ENCODE measurements at places on chromosomes 2 and 18.
A peak's percentile ranks its signal among the peaks of the same experiment; 100 is the strongest.

GRCh38 chr18:44626807-44627206 is 53.9 kb upstream of the SETBP1 start:
- DNase-seq: no peak

- no peak for DNase-seq
Observed at GRCh38 chr2:15448250-15448839, 112.8 kb downstream of the NBAS start.

DNA sequence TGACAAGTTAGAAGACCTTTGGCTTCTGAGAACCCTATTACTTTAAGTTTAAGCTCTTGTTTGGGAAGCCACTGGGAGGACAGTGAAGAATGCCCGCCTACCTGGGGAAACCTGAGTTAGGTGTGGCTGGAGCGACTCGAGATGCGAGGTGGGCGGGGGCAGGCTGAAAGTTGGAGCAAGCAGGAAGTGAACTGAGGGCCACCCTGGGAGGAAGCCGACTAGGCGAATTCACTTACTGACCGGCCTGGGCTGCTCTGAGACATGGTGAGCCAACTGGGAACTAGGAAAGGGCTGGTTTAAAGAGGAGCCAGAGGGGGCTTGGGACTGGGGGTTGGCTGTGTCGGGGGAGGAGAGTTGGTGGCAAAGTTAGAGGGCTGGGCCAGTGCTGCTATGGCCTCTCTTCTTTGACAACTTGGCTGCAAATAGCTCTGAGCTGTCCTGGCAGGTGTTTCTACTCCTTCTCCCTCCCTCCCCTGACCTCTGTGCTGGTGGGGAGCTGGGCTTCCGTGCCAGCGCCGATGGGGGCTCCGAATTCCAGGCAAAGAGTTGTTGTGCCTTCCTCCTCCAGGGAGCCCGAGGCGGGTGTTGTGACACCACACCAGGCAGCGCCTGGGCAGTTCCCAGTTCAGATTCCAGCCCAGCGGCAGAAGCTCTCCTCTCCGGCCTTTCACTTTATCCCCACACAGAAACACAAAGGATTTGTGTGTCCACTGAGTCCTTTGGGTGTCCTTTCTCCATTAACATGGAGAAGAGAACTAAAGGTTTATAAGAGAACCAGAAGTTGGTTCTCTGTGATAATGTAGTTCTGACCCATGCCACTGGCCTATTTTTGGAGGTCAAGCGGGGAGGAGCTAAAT is at the start of gene VAMP8:
TSS of gene VAMP8 (plus strand) at position 201 of the 857 bp plus-strand sequence. CDS start at position 262, 61 bp downstream.
- DNase-seq: peak; percentile 58

- no peak for DNase-seq
Observed at GRCh38 chr18:40902436-40902835, 1052.6 kb upstream of the PIK3C3 start.

GRCh38 chr2:188628989-188629752 is 337.5 kb downstream of the GULP1 start:
- DNase-seq: no peak

DNA sequence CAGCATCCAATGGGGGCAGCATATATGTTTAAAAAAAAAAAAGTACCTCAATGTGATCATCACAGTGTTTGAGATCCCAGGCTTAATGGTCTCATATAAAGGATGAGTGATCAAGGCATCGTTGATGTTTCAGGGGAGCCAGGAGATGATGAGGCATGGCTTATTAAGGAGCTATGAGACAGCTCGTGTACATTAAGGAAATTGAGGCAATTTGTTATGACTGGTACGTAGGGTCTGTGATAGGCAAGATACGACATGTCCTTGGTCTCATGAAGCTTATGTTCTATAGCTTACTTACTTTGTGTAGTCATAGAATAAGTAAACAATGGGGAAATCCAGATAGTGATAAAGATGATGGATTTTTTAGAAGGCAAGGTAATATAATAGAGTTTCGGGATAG is 49.1 kb upstream of the FAM171B start:
- no peak for DNase-seq

GRCh38 chr2:151575338-151575737 is 158.9 kb downstream of the NEB start:
- no peak for DNase-seq

- DNase-seq: no peak
Observed at GRCh38 chr2:144349674-144350073, 170.2 kb downstream of the ZEB2 start.

DNA sequence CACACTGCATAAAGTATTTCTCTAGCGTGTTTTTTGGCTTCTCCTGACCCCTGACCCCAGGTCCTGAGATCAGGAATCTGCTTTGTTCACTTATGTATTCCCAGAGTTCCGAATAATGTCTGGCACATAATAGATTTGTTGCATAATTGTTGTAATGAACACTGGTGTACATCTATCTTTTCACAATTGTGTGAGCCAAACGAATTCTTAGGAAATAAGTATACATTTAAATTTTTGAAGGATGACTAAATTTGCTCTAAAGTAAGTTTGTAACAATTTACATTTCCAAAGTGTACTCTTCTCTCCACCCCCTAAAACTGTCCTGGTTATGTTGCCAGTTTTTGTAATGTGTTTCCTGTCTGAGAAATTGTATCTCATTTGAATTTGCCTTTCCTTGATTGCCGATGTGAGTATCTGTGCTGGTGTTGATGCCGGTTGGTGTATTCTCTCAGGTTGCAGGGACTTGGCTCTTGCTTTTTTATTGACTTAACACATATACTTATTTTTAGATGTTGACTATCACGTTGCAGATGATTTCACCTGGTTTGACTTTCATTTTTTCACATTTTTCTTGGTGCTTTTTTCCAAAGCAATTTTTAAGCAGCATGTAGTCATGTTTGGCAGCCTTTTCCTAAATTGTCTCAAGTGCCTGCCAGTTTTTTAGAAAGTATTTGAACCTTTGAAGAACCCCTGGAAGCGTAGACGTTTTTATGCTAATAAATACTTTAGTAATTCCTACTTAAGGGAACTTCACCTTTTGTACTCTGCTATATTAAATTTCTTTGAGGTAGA is 16.1 kb upstream of the FARP2 start:
- DNase-seq: no peak

- no peak for DNase-seq
Observed at GRCh38 chr2:144396318-144396717, 123.6 kb downstream of the ZEB2 start.

- DNase-seq: no peak
Observed at GRCh38 chr2:109347626-109348025, 218.6 kb downstream of the SH3RF3 start.

- no peak for DNase-seq
Observed at GRCh38 chr2:26396734-26397298, 4.9 kb upstream of the DRC1 start.

DNA sequence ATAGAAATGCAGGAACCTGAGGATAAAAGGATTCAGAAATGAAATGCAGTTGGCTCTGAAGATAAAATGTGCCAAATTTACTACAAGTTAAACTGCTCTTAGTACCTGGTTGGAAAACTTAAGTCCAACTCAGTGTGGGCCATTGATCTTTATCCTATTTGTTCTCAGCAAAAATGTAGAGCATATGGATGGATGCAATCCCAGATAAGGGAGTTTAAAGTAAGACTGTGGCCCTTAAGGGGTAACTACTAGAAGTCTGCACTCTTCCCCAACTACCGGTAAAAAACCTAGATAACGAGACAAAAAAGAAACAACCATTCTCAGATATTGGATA is 63.9 kb downstream of the MDH1 start:
- no peak for DNase-seq

GRCh38 chr2:27381577-27382181 is 1.1 kb upstream of the ZNF513 start:
- DNase-seq: no peak

DNA sequence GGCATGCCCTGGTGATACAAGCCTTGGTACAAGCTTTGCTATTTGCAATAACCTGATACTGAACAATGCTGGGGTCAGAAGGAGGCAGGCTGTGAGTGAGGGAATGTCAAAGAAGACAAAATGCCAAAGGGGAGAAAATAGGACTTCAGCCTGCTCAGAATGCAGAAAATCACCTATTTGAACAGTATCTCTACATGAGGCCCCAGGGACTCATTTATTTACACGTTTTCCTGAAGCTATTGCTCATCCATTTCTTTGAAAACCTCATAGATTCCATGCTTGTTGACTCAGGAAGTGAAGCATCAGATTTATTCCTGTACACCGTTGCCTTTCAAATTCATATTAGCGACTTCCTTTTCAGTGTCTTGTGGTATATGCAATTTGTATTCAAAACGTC is 69.4 kb upstream of the CBLN2 start:
- no peak for DNase-seq

- DNase-seq: no peak
Observed at GRCh38 chr2:111659361-111660333, 224.3 kb downstream of the ANAPC1 start.

DNA sequence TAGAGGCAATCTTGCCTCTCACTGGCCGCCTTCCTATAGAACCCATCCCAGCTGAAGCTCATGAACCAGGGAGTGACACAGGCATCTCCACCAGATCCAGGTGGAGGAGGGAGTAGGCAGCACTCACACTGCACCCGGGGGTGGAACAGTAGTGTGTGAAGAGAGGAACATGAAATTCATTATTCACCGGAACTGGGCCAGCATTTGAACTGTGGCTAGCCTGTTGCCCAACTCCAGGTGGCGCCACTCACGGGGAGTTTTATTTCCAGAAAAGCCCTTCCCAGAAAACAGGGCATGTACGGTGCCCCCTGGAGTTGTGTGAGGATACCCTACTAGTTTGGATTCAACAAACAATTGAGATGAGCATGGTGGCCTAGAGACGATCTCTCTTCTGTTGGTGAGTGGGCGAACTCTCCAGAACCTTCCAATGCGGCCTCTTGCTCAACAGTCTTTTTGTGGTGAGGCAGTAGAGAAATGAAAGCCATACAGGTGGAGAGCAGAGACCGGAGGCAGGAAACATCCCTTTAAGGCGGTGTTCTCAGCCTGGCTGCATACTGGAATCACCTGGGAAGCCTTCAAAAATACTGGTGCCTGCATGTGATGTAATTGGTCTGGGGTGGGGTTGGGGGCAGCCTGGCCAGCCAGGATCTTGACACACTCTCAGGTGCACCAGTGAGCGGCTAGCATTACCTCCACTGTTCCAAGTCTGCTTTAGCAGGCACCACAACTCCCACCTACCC is 73.5 kb upstream of the NEDD4L start:
- DNase-seq: no peak

- DNase-seq: no peak
Observed at GRCh38 chr2:18741895-18742732, 152.7 kb upstream of the NT5C1B start.

DNA sequence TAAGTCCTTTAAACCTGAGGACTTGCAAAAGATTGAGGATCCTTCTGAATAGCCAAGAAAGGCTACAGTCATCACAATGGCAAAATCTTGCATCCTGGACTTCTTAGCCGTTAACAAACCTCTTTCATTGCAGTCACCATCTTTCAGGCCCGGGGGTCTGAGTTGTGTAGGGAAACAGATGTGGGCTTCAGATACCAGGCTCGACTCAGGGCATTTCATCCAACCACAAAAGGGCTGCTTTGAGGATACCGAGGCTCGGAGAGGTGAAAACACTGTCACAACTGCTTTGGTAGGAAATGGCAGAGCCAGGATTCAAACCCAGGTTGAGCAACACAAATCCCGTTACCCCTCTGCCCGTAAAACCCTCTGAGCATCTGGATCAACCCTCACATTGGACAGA is 147.4 kb downstream of the TFCP2L1 start:
- DNase-seq: no peak

GRCh38 chr2:177733-178132 is 86.1 kb downstream of the SH3YL1 start:
- DNase-seq: no peak

GRCh38 chr2:71060871-71061270 is 7.6 kb upstream of the NAGK start:
- no peak for DNase-seq

DNA sequence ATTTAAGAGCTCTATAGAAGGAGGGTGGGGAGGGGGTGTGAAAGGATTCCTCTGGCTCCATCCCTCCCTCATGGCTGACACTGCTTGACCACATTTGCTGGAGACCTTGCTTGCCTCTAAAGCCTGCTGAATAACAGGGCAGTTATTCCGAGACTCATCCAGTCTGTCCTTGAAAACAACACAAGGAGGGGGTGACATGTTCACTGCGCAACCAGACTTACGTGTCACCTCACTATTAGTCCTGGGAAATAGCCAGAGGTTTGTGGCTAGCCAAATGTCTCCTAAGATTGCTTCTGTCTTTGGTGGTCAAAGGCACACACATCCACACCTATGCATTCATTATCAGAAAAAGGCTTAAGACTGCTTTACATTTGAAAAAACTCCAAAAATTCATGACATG is 256.2 kb upstream of the SKOR2 start:
- no peak for DNase-seq

DNA sequence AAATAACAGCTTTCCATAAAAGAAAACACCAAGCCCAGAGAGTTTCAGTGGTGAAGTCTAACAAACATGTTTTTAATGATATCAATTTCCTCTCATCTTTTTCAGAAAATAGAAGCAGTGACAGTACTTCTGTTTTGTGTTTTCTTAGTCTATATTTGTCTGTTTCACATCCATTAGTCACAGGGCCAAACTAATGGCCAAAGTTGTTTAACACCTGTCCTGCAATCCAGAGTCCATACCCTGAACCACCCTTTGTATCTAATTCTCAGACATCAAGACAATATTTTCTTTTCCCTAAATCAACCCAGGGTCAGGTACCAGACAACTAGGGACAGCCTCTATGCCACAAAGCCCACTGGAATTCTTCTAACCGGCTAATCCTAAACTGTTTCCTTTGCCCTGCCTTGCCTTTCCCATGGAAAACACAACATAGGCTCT is 25.9 kb downstream of the TMSB10 start:
- DNase-seq: no peak

- DNase-seq: no peak
Observed at GRCh38 chr18:54584065-54584464, 7.0 kb upstream of the DYNAP start.

DNA sequence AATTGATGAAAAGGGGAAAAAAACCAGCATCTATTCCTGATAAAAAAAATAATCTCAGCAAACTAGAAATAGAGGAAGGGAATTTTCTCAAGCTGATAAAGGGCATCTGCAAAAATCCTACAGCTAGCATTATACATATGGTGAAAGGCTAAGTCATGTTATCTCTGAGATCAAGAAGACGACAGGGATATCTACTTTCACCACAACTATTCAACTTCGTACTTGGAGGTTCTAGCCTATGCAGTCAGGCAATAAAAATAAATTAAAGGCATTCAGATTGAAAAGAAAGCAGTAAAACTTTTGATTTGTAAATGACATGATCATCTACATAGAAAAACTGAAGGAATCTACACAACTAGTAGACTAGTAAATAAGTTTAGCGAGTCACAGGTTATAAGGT is 58.2 kb downstream of the CAB39 start:
- no peak for DNase-seq

GRCh38 chr18:45156946-45157345 is 458.3 kb upstream of the SLC14A2 start:
- no peak for DNase-seq
